IPS DF 19.7 (cell line): ENCODE measurements at places on chromosomes 7 and 10.

- DNase-seq = no peak
Observed at GRCh38 chr10:110651044-110651958, 7.2 kb downstream of the RBM20 start.

DNA sequence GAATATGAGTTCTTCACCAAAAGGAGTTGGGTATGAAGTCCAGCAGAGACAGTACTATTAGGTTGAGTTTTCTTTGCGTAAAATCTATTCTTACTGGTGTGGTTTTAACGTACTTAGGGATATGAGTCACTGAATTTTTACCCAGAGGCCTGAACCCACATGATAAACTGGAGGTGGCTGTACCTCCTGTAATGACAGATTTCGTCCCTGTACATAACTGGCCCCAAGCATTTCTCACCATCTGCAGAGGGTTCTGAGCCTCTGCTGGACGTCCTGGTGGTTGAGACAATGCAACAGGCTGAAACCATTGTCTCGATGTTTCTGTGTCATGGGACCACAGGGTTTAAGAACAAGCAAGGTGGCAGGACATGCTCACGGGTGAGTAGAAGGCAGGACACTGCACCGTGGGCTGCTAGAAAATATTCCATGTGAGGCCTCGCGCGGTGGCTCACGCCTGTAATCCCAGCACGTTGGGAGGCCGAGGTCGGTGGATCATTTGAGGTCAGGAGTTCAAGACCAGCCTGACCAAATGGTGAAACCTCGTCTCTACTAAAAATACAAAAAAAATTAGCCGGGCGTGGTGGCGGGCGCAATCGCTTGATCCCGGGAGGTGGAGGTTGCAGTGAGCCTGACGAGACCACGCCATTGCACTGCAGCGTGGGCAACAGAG is 233.9 kb downstream of the DNAJB6 start:
- DNase-seq = no peak

DNA sequence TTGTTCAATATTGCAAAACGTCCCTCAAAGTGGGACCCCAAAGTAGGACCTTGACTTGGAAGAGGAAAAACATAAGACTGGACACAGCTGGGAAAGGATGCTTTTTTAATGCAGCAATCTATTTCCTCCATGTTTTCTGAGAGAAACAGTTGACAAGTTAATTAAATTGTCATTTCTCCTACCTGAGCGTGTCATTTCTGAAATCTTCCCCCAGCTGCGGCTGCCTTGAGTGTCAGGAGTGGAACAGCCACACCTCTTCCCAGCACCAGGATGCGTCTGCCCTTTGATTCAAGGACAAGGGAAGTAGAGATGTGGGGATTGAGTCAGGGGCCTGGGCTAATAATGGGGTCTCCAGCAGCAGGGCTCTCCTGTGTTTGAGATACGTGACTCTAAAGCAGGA is 171.3 kb downstream of the HECW1 start:
- no peak for DNase-seq

DNA sequence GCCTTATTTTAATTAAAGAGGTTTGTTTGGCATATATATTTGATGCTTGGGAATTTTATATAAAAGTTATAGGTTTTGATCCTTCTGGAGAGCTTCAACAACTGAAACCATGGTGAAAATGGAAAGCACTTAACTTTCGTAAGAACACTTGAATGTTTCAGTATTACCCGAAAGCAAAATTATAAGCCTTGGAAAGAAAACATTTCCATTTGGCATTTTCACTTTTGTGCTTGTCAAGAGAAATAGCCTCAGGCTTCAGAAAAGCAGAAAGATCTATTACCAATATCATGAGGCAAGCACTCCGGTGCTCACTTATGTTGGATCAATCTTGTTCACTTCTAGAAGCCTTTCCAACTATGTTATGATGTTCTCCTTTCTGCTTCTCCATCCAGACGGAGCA is 256.0 kb downstream of the TRIL start:
- no peak for DNase-seq

GRCh38 chr10:35959252-35959651 is 317.2 kb upstream of the FZD8 start:
- DNase-seq = no peak

- DNase-seq = no peak
Observed at GRCh38 chr7:70027867-70028266, 429.6 kb downstream of the AUTS2 start.

DNA sequence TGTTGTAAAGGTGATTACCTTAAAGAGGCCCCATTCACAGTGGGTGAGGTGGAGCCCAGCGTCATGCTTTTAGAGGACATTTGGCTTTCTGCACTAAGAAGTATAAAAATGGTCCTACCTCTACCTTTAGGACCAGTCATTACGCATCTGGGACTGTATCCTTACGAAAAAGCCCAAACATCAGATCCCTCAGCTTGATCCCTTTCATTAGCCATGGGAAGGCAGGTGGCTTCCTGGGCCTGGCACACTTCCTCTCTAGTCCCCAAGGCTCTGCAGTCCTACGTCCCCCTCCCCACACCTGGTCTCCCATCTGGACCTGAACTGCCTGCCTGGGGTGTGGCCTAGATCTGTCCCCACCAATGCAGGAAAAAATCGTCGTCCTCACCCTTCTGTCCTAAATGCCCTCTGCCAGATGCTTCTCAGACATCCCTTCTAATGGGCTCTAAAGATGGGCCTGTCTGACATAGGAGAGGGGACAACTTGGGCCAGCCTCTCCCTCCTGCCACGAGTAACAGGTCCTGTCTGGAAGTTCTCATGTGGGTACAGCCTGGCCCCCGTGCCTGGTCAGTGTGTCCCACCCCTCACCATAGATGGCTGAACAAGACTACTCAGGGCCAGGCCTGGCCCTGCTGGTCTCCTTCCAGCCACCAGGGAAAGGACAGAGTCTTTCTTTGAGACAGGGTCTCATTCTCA is 11.8 kb upstream of the SLC18A3 start:
- DNase-seq = no peak

GRCh38 chr10:4315551-4315950 is 510.5 kb upstream of the AKR1E2 start:
- no peak for DNase-seq

GRCh38 chr7:18399436-18400235 is 95.9 kb upstream of the HDAC9 start:
- DNase-seq = no peak

- DNase-seq = peak; percentile 9
Observed at GRCh38 chr10:100065084-100065660, 16.5 kb downstream of the CPN1 start.

DNA sequence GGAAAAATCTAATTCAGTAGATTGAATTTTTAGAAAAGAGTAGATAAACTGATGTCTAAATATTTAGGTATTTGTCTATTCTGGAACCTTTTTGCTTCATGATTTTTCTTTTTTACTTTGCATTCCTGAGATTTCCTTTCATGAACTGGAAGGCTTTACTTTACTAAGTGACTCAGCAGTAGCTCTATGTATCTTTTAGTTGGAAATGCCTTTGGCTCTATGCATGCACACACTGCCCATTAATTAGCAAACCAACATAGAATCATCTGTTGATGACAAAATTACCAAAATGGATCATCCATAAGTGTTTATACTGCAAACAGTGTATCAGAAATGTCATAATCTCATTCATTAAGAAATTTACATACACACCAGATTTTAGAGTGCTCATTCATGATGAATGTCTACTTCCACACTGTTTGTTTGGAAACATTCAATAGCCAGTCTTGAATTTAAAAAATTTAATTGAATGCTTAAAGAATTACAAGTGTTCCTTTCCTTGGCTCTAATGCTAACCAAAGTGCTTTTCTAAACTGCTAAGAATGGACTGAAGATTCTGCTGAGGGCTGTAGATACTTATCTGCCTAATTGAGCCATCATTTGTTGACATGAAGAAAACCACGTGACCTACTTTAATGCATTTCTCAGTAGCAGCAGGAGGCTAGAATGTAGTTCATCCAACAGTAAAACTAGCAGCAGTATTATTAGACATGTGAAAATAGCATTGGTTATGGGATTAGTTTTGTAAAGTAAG is 282.0 kb downstream of the ADK start:
- no peak for DNase-seq

DNA sequence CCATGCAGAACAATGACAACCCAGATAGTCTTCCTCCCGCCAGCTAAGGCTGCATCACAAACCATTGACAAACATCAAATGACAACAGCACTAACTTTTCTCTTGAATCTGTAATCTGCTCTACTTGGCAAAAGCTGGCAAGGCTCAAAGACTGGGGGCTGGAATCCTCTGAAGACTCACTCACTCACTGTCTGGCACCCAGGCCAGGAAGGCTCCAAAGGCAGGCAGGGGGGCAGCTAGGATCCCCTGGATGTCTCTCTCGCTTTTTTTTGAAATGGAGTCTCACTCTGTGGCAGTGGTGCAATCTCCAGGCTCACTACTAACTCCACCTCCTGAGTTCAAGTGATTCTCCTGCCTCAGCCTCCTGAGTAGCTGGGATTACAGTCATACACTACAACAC is 159.7 kb upstream of the GPR26 start:
- DNase-seq = no peak

DNA sequence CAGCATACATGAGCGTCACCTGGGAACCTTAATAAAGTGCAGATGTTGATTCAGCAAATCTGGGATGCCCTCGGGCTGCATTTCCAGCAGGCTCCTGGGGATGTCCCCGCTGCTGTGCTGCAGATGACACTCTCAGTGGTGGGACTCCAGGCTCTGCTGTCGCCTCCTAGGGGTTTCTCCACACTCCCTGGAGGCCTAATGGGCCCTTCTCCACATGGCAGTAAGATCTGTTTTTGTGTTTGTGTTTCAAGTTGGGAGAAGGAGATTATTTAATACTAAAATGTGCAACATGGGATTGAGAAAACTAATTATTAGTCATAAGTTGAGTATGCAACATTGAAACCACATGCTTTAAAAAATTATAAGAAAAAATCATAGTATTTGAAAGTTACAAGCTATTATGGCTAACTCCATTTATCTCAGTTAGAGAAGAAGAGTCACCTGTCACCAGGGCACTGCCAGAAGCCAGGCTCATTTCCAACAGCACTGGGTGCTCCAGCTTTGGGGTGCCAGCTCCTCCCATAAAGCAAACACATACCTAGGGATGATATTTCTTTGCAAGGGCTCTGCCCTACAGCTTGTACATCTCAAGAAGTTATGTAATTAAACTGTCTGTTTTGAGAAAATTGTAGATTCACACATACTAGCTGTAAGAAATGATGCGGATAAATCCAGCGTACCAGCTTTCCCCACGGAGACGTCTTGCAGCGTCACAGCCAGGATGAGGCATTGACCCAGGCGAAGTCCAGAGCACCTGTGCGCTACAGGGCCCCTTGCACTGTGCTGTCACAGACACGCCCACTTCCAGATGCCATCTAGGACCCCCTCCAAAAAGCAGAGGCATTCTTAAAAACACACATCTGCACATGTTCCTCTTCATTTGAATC is 106.4 kb downstream of the EGFR start:
- no peak for DNase-seq

GRCh38 chr7:30894866-30895605 is 16.6 kb upstream of the AQP1 start:
- DNase-seq = no peak

GRCh38 chr7:44796034-44796503 is 412 bp upstream of the PPIA start:
- peak; percentile 33 for DNase-seq

- no peak for DNase-seq
Observed at GRCh38 chr10:1120801-1121211, 64.6 kb downstream of the WDR37 start.

GRCh38 chr7:87507446-87507845 is 32.0 kb upstream of the ABCB4 start:
- DNase-seq = no peak

DNA sequence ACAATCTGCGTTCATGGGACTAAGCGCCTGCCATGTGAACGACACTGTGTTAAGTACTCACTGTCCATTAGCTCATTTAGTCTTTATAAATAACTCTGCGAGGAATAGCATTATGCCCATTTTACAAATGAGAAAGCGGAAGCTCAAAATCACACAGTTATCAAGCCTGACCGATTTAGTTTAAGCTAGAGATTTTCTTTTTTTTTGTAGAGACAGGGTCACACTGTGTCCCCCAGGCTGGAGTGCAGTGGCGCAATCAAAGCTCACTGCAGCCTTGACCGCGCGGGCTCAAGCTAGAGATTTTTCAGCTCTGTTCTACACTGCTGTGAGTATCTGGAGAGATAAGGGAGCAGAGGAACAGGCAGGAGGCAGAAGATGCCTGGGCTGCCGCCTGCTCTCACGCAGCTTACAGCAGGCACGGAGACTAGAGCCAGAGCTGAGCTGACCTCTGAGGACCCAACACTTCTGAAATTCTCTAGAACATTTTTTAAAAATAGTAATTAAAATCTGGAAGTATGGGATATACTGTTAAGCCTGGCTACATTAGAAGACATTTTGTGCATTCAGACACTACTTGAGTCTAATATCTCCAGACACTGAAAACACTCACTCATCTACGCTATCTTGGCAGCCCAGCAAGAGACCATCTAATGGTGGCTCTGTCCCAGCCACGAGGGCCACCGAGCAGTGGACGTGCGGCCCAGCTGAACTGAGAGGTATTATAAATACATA is 38.7 kb downstream of the GNA12 start:
- DNase-seq = no peak

- DNase-seq = no peak
Observed at GRCh38 chr10:75712242-75712880, 280.9 kb downstream of the LRMDA start.

- no peak for DNase-seq
Observed at GRCh38 chr7:145020454-145020853, 184.6 kb upstream of the TPK1 start.

DNA sequence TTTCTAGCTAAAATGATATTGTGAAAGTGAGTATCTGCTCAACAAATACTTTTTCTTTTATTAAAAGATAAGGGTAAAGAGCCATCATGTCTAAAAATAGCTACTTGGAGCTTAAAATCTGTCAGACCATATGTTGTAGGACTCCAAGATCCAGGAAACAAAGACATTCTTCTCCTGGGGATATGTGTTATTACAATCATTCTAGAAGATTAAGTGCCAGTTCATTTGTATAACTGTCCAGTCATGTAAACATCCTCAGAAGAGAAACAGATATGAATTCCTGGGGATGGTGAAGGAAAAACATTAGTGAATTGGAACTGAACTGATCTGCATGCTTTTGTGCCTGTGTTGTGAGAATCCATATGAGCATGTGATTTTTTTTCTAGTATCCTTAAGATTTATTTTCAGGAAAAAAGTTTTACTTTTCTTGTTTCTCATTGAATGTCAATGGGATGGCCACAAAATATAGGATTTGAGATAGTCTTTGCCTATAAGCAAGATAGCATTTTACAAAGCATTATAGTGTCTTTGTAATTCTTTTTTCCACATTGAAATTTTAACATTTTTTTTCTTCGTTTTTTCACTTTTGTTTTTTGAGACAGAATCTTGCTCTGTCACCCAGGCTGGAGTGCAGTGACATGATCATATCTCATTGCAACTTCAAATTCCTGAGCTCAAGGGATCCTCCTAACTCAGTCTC is 14.4 kb upstream of the MTERF1 start:
- DNase-seq = no peak

DNA sequence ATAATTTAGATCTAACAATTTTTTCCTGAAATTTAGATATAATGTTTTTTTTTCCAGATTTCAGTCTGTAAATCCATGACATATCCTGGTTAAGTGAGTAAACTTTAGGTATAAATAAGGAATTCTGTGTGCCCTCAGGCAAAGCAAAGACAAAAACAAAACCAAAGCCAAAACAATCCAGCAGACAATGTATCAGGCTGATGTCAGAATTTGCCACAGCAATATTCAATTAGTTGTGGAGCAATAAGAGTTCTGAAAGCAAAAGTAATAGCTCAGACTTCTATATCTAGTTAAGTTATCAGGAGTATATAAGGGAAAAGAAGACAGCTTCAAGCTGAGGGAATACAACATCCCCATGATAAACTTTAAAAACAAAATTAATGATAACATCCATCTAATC is 82.0 kb downstream of the MKX start:
- DNase-seq = no peak

- DNase-seq = no peak
Observed at GRCh38 chr10:80472234-80473095, 18.4 kb downstream of the TSPAN14 start.
